Activated CD4-positive, alpha-beta memory T cell treated with anti-CD3 and anti-CD28 coated beads, Interleukin-2, amount 10 ng/mL, durations not matched to agents 7 days and 5 days (primary cell): ENCODE measurements at places on chromosomes 3 and 15.

- no peak for DNase-seq
Measured at GRCh38 chr3:173920386-173920785, 522.8 kb downstream of the NLGN1 start.

DNA sequence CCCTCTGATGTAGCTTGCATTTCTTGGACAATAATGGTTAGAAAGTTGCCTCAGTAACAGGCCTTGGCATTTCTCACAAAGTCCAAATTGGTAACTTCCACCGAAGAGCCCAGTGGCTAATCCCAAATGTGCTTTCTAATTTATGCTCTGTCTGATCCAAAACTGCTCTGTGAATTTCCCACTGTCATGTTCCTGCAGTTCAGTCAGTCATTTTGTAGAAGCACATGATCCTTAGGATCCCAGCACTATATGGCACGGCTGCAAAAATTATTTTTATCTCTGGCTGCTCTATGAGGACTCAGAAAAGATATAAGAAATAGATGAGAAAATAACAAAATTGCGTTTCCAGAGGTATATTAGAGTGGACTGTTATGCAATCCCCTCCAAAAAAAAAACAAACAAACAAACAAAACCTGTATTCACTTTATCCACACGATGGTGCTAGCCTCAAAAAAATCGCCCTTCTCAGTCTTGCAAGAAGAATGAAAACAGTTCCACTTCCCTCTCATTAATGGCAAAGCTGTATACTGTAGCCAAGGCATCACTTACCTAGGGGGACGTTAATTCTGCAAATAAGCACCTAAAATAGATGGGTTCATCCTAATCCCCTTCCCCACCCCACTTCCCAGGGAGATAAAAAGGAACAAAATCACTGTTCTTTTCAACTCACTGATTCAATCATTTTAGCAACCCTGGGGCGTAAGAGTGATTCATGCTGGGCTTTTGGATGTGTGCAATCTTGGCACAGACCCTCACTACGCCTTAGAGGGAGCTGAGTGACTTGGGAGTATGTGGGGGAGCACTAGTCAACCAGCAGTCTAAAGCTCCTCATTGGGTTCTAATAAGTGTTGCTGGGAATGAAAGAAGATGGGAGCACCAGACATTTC lies 61.3 kb downstream of the TMCO5A start:
- DNase-seq: no peak

DNA sequence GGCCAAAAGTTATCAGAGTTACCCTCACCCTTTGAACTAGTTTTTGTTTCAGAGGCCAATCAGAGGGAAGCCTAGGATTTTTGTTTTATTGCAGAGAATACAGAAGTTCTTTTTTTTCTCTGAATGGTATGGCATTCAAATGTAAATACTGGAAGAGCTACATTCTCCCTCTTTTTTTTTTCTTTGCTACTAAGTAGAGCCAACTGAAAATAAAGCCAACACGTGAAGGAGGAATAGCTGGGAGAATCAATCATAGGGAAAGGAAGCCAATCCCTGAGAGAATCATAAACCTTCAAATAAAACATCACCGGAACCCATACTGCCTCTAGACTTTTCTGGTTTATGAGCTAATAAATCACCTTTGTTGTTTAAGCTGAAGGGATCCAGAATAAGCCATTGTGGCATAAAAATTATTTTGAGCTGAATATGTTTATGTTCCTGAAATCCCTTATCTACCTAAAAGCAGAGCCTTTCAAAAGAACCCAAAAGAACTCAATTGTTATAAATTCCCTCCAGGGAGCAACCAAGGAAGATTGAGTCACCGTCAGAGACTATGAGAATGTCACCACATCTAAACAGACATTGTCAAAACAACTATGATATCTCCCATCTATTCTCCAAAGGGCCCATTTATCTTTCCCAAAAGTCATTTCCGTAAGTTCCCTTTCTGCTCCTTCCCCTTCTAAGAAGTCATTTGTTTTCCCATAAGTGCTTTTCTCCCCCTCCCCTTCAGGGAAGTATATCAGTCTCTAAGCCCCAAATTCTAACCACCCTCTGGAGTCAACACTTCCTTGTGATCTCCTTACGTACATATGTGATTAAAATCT lies 3.8 kb upstream of the ZNF280D start:
- no peak for DNase-seq

- peak; percentile 18 for DNase-seq
Measured at GRCh38 chr3:64530434-64531049, 157.3 kb downstream of the ADAMTS9 start.

DNA sequence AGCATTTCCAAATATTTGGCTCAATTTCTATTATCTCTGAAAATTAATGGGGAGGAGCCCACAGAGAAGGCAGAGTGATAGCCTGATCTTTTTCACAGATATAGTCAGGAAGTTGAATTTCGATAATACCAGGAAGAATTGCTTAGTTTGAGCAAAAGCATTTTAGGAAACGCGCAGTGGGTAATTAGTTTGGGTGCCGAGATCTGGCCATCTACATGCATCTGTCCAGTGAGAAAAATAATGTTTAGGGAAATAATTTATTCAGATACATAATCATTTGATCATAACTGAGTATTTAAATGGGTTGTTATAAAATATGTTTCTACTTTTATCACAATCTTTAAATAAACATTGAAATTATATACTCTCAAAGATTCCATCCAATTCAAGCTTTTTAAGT lies 653.9 kb downstream of the RBMS3 start:
- DNase-seq: no peak

GRCh38 chr3:28280781-28281180 lies 39.4 kb downstream of the CMC1 start:
- DNase-seq: no peak

DNA sequence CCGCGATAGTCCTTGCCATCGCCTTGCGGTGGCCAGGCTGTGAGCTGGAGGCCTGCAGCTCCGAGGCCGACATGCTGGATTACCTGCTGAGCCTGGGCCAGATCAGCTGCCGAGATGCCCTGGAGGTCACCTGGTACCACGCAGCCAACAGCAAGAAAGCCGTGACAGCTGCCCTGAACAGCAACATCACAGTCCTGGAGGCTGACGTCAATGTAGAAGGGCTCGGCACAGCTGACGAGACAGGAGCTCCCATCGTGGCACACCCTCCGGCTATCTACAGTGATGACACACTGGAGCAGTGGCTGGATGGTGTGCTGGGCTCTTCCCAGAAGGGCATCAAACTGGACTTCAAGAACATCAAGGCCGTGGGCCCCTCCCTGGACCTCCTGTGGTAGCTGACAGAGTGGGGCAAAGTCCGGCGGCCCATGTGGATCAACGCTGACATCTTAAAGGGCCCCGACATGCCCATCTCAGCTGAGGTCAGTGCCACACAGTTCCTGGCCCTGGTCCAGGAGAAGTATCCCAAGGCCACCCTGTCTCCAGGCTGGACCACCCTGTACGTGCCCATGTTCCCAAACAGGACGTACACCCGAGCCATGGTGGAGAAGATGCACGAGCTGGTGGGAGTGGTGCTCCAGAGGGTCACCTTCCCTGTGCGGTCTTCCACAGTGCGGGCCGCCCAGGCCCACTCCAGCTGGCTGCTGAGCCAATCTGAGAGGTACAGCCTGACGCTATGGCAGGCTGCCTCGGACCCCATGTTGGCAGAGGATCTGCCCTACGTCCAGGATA lies 70.2 kb downstream of the FAM43A start:
- DNase-seq: no peak

GRCh38 chr15:94777037-94777436 lies 545.7 kb downstream of the MCTP2 start:
- no peak for DNase-seq

DNA sequence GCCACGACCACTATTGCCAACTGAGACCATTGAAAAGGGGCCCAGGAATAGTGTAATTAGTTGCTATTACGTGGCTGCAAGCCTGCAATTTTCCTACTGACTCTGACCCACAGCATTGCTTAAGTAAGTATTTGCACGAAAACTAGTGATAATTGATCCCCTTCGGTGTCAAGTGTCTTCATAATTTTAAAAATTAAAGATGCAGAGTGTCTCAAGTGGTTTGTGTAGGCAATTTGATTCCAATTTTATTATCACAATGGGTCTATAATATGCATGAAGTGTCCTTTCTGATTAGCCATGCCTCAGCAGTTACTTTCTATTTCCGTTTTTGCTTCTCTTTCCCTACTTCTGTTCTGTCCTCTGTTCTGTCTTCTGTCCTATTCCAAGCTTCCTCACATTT lies 259.2 kb downstream of the C3orf38 start:
- DNase-seq: no peak

- DNase-seq: no peak
Measured at GRCh38 chr3:133797396-133798105, 8.1 kb upstream of the SRPRB start.

- DNase-seq: no peak
Measured at GRCh38 chr15:74311734-74312444, 55.6 kb downstream of the CYP11A1 start.

- DNase-seq: no peak
Measured at GRCh38 chr15:88255484-88256278, 858 bp downstream of the NTRK3 start.

DNA sequence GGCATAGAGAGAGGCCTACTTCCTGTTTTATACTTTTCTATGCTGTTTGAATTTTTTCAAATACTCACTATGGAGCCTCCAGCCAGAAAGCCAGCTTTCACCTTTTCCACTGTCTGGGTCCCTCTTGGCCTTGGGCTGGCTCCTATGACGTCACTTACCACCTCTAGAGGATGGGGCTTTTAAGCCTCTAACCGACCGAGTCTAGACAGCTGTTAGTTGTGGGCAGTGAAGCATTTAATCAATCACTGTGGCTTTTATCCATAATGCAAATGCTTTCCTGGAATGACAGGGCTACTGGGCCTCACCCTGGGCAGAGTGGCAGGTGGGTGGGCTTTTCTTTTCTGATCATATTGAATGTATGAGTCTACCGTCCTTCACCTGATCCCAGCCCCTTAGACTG lies 61.9 kb downstream of the LRRK1 start:
- DNase-seq: no peak

GRCh38 chr3:36904641-36905040 lies 40.2 kb downstream of the TRANK1 start:
- DNase-seq: no peak

- no peak for DNase-seq
Measured at GRCh38 chr15:68578980-68579935, at the start of gene CORO2B. Gene CORO2B, plus strand, starts transcription at chr15:68578993. Its CDS starts 270 bp downstream, at chr15:68579263.

GRCh38 chr3:49903451-49904424 lies at the start of gene MST1R:
Gene MST1R, minus strand, starts transcription at chr3:49903873. Its CDS starts 264 bp downstream, at chr3:49903609.
- peak; percentile 90 for DNase-seq

GRCh38 chr3:108394016-108394415 lies 97.7 kb downstream of the HHLA2 start:
- DNase-seq: no peak

DNA sequence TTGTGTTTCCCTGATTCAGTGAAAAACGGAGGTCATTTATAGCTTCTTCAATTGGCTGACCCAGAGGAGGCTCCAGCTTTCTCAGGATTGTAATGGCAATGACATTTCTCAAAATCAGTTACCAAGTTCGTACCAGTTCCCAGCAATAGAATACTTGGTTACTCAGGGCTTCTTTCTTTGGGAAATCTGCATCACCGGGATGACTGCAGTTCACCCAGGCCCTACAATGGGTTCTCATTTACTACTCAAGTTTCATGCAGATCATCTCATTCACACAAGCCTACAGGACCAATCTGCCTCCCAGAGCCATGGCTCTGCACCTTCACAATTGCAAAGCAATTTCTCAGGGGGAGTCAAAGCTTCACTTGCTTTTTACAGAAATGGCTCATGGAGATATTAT lies 109.6 kb downstream of the FHIT start:
- DNase-seq: no peak

DNA sequence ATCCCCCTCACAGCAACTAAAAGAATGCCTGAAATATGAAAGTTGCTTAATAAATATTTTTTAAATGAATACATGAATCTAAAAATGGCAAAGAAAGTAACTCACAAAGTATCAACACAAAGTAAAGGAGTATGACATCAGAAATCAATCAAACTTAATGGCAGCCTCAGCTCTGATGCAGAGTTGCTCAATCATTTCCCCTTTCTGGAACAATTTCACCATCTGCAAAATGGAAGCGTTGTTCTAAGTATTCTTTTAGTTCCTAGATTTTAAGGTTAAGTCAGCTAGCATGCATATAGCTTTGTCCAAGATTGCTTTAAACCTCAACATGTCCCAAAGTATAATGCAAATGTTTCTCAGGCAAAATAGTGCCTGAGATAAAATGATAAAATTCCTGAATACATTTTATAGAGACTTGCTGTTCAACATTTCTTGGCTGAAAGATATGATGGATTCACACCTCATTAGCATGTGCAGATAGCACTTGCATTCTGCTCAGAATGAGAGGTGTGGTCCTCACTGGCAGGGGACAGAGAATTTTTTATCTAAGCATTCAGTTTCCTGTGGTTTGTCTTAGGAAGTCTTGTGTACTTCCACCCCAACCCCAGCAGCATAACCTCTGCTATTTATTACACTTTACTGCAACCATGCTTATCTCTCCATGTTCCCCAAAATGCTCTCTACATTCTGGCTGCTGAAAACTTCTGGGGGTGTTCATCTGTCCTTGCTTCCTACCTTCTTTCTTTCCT lies 429.3 kb downstream of the GRM7 start:
- DNase-seq: no peak

GRCh38 chr3:72487946-72488737 lies 360.1 kb downstream of the SHQ1 start:
- DNase-seq: no peak

GRCh38 chr3:190352861-190353457 lies 30.7 kb upstream of the CLDN1 start:
- no peak for DNase-seq

GRCh38 chr3:147425388-147425850 lies 16.3 kb downstream of the ZIC1 start:
- no peak for DNase-seq

DNA sequence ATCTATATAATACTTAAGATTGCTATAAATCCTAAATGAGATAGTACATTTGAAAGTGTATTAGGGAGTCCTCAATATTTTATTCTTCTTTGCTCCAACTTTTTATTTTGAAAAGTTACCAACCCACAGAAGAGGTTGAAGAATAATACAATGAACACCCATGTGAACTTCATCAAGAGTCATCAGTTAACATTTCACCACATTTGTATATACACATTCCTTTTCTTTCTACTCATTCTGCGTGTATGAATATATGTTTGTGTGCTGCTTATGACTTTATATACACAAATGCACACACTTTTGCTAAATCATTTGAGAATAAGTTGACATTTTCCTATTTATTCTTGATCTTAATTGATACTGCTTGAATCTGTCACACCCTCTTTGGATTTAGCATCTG lies 193.3 kb upstream of the CGNL1 start:
- DNase-seq: no peak
